ENCODE measurements at places on chromosomes 5 and 9.
A peak's percentile ranks its signal among the peaks of the same experiment; 100 is the strongest.

GRCh38 chr5:10701567-10702039, 59.4 kb downstream of the DAP start:
- peak; percentile 16 for DNase-seq

DNA sequence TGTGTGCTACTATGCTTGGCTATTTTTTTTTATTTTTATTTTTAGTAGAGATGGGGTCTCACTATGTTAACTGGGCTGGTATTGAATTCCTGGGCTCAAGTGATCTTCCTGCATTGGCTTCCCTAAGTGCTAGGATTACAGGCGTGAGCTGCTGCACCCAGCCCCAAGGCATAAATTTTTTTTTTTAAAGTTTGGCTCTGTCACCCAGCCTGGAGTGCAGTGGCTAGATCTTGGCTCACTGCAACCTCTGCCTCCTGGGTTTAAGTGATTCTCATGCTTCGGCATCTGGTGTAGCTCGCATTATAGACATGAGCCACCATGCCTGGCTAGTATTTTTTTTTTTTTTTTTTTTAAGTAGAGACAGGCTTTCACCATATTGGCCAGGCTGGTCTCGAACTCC, 70.3 kb downstream of the RAB24 start:
- no peak for DNase-seq

GRCh38 chr9:97788763-97789663, 64.0 kb upstream of the FOXE1 start:
- DNase-seq: no peak

DNA sequence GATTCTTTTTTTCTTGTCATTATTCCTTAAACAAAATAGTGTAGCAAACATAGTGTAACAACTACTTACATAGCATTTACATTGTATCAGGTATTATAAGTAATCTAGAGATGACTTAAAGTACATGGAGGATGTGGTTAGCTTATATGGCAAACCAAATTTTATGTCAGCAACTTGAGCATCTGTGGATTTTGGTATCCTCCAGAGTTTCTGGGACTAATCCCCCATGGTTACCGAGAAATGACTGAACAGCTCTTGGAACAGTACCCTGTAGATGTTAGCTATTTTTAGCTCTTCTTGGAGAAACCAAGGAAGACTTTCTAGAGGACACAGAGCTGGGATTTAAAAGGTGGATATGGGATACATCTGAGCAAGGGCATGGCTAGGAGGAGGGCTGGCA, 157.6 kb upstream of the KLF4 start:
- no peak for DNase-seq

DNA sequence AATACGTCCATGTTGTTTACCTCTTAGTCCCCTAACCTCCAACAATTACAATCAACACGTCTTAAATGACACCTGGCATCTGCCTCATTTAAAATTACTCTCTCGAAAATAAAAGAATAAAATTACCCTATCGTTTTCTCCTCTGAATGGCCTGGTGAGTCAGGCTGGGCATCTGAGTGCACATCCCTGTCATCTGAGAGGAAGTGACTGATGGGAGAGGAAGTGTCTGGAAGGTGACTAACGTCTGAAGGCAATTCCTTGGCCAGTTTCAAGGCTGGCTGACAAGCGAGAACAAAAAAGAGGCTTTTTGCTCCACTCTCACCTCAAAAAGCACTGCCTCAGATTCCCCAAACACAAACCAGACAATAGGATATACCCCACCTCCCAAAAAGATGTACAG, 57.7 kb downstream of the MAPKAP1 start:
- DNase-seq: no peak

Data from caudate nucleus (tissue), 63 donors.